ENCODE measurements at places on chromosomes 16 and 17.

- DNase-seq, result peak; percentile 15
Measured at GRCh38 chr16:85524630-85525419, 88.3 kb upstream of the GSE1 start.

DNA sequence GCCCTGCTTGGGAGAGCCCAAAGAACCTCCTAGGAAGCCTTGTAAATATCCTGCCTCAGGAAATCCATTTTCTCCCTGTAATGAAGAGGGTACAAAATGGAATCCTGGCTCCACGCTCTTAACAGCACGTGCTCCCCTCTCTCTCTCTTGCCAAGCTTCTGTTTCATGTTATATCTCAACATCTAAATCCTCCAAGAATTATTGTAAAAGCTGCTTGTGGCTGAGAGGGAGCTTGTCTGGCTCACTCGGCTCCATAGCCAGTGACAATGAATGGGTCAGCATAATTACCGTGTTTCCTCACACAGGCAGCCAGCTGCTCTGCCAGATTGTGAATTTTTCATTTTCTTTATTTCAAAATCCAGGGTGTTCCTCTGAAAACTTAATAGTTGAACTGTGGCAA is 317.8 kb downstream of the RBFOX1 start:
- DNase-seq, result no peak

DNA sequence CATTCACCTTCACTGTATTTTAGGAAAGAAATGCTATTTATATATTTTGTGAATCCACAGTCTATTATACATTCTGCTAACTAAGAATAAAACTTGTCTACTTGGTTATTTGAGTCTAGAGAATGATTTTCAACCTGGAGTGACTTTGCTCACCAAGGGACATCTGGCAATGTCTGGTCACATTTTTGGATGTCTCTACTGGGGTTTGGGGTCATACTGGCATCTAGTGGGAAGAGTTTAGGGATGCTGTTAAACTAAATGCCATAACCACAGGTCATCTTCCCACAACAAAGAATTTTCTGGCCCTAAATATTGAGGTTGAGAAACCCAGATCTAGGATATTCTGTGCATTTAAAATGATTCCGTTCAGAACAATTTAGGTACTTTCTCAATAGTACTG is 26.0 kb downstream of the KCNJ16 start:
- DNase-seq, result no peak

DNA sequence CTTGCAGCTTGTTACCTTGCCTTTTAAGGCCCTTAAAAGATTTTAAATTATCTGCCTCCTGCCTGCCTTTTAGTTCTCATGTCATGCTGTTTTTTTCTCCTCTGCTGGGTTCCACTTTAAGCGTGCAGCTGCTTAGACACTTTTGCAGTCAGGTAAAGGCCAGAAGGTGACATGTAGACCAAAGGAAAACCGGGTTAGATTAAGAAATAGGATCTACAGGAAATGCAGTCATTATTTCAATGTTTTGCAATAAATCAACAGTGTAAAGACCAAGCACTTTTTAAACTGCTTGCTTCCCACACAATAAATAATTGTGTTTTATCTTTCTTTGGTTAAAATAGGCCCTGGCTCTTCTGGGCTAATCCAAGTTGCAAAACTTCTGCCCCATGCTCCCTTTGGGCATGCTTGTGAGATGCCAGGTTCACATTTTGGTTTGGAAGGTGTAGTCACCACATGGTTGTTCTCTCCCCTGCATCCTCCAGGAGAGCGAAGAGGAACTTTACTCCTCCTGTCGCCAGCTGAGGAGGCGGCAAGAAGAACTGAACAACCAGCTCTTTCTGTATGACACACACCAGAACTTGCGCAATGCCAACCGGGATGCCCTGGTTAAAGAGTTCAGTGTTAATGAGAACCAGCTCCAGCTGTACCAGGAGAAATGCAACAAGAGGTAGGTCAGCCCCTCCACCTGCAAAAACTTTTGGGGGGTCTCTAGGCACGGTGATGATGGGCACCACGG is 54.9 kb downstream of the SDR42E1 start:
- peak; percentile 5 for DNase-seq

DNA sequence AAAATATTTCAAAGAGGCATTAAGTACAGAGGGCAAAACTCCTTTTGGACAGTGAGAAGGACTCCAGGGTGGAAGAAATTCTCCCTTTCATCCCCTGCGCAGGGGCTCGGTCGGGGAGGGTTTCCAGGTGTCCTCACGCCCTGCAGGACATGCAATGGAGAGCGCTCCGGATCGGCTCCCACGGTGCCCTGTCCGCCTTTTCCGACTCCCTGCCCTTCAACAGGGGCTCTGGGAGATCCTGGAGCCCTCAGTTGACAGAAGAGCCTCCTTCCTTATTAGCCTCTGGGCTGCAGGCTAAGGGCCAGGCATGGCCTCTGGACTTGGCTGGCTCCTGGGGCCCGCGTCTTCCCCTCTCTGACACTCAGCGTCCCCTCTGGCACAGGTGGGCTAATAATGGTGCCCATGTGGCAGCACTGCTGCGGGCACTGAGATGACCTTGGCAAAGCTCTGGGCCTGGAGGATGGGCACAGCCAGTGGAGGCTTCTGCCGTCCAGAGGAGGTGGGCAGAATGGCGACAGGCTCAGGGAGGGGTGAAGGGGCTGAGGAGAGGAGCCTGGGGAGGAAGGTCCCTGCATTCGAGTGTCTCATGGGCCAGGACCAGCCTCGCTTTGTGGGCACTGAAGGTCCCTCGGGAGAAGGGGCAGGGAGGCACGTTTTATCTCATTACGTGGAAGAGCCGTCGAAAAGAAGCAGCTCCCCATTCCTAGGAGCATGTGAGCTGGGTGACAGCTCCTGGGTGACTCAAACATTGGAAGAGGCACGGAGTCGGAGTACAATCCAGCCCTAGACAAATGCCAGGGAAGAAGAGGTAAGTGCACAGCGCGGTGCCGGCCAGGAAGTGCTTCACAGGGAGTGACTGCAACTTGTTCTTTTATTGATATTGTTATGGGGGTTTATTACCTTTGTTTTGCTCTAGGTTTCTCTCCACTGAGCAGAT is 161.7 kb downstream of the IRF8 start:
- no peak for DNase-seq

DNA sequence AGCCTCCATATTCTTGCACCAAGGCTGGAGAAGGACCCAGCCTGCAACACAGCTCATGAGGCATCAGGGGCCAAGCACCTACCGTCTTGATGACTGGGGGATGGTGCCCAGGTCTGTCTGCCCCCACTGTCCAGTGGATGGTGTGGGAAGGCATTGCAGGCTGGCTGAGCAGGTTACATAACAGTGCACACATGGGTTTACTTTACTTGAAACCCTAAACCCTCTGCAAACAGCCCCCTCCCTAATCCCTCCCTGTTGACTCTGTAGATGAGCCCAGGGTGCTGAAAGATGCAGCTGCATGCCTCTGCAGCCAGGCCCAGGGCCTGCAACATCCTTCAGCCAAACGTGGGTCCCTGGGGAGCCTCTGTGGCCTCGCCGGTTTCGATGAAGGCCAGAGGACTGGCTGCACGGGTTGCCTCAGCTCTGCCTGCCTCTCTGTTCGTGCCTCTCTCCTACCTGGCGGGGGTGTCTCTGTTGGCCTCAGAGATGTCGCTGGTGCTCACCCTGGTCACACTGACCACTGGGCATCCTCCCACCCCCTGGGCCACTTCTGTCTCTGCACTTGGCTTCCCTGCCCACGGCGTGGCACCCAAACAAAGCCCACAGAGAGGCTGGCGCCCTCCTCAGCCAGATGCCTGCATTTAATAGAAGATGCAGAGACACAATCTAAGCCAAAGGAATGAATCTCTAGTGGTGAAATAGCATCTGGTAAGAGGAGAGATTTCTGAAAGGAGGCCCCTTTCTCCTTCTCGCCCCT is 95.1 kb downstream of the METRNL start:
- DNase-seq, result no peak

DNA sequence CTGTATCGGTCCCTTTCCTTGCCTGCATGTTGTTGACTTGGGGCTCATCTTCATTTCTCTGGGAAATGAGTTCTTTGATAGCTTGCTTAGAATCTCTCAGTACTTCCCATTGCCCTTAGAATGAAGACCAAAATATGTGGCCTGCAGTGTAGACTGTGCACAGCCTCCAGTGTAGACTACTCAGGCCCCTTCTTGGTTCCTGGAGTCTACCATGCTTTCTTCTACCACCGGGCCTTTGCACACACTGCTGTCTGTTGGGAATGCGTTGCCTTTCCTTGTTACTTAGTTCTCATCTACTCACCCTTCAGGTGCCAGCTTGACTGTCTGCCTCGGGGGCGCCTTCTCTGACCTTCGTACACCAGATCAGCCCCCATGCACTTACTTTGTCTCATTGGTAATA is 82.0 kb downstream of the ABCC1 start:
- no peak for DNase-seq

DNA sequence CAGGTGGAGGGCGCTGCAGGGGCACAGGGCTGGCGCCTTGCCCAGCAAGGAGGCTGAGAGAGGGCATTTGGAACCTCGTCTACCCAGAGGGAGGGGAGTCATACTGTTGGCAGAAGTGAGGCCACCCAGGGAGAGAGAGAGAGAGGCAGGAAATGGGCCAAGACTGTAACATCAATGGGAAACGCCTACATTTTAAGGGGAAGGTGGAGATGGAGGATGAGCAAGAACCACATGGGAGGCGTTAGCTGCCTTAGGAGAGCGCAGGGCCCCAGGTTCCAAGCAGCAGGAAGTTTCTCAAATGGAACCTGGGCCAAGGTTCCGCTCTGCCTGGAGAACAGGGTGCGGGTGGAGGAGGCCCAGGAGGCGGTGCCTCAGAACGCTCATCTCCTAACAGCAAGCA is 2.7 kb upstream of the WFDC1 start:
- DNase-seq, result no peak

DNA sequence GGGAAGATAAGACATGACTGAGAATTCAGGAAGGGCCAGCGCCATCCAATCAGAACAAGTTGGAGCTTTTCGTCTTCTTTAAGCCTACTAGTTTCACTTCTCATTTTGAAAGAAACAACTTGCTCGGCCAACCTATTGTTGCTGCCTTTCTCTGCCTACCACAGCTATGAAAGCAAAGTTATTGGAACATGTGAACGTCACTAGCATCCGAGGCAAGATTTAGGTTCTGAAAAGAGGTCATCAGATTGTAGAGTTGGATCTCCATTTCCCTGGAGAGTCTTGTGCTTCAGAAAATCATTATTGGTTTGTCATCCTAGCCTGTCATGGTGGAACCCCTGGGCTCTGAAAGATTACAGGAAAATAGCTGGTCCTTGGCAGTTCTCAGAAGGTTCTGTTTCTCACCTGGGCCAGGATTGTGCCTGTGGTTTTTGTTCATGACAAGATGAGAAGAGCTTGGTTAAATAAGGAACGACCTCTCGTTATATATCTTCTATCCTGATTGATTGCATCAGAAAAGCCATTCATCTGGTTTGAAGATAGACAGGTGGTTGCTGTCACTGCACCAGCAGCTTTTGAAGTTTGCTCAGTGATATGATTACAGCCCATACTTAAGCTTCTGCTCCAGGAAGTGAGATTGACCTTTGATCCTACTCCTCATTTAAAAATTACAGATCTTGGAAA is 25.3 kb downstream of the CDH13 start:
- no peak for DNase-seq

- DNase-seq, result no peak
Measured at GRCh38 chr16:82282662-82283061, 112.6 kb upstream of the MPHOSPH6 start.

- no peak for DNase-seq
Measured at GRCh38 chr16:29844575-29845331, 18.3 kb downstream of the CDIPT start.

DNA sequence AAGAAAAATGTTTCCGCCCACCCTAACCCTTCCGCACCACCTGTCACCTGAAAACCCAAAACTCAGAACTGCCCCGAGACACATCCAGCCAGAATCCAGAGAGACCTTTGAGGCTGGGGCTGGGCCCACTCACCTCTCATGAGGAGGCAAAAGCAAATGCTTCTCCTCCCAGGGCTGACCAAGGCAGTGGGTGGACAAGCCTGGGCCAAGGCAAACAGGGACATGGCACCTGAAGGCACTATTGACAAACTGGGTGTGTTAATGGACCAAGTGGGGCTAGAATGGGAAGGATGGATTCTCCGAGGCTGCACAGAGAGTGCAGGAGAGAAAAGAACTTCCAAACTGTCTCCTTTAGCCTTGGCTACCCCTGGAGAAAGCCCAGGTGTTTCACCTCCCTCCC is 54.4 kb downstream of the SOX9 start:
- DNase-seq, result no peak

- peak; percentile 24 for DNase-seq
Measured at GRCh38 chr16:19898924-19899604, 14.4 kb upstream of the GPRC5B start.

GRCh38 chr16:6536411-6536810 is 796.2 kb upstream of the RBFOX1 start:
- no peak for DNase-seq

- DNase-seq, result peak; percentile 19
Measured at GRCh38 chr16:55056585-55057401, 126.1 kb downstream of the IRX5 start.

DNA sequence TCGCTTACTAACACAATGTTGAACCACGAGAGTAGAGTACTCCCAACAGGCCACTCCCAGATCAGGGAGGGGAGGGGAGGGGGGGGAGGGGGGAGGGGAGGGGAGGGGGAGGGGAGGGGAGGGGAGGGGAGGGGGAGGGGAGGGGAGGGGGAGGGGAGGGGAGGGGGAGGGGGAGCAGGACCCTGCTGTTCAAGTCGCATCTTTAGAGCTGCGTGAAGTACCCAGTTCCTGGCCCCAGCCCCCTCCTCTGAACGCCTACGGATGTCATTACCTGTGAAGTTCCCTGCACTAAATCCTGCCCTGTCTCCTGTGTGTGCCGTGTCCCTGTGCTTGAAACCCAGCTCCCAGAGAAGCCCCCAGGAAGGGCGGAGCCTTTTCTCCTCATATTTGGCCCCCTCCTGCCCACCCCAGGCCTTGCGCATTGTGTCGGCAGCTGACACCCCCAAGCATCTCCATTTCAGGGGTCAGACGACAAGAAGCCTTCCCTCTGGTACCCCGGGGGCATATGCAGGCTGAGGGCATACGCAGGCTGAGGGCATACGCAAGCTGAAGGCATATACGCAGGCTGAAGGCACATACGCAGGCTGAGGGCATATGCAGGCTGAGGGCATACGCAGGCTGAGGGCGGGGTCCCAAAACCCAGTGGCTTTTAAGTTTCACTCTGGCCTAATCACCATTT is 330.2 kb downstream of the C16orf95 start:
- DNase-seq, result no peak

DNA sequence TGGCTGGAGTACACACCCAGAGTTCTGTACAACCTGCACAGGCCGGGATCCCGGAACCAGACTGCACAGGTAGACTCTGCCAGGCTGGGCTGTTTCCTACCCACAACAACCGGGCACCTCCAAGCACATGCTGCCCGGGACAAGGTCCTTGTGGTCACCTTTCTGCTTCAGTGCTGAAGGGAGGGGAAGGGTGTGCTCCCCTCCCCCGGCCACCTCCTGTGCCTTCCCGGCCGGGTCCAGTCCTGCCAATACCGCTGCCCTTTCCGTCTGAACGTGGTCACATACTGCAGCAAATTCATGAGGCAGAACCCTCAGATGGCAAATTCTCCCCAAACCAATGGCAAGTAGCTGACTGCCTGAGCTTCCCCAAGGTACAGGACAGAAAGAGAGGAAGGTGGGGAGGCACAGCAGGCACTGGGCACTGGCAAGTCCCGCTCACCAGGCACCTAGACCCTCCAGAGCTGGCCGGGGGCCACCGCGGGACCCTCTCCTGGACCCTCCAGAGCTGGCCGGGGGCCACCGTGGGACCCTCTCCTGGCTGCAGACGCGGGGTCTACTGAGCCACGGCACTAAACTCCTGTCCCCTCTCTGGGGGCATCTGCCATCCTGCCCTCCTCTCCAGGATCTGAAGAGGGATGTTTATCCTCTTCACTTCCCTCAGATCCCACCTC is 22.8 kb downstream of the SLC43A2 start:
- DNase-seq, result no peak

- DNase-seq, result no peak
Measured at GRCh38 chr17:58279736-58280479, 827 bp downstream of the MPO start.

Measured in caudate nucleus (tissue), 63 donors.